ENCODE measurements at places on chromosomes 7 and 10.

- no peak for DNase-seq
These were observed 85.5 kb upstream of the CACUL1 start for GRCh38 chr10:118840071-118840775.

DNA sequence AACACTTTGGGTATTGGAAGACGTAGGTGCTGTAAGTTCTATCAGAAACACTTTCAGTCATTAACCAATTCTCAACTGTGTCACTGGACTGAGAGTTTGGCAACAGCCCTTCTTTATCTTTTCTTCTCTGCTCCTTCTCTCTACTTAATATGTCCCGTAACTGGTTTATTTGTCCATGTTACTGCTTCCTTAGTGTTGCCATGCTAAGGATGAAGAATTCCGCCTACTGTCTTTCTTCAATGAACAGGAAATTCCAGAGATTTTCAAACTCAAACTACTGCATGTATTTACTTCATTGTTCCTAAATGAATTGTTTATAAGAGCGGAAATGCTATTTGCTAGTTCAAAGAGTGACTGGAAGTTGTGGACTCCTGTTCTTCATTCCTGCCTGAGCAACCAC is 143.7 kb downstream of the TAX1BP1 start:
- no peak for DNase-seq

DNA sequence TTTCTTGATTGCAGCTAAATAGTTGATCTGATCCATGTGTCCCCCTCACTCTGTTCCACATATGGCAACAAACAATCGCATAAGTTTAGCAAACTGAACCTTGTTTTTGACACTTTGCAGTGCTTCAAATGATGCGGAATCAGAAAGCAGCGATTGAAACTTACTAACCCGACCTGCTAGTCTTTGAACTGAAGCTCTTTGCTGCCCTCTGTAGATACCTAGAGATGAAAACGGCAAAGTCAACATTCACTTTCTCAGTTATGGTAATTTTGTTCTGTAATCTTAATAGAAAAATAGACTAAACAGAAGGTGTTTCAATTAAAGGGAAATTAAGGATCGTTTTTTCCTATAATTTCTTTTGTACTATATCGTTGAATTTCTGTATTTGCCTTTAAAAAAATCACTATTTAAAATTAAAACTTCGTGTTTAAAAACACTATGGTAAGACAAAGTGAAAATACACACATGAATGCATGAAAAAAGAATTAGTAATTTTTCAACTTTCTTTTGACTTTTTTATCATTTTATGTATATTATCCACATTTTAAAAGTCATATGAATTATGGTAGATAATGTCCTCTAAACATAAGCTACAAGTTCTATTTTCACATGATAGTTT is 276.5 kb downstream of the MAGI2 start:
- no peak for DNase-seq

GRCh38 chr10:17516376-17516775 is 62.0 kb upstream of the ST8SIA6 start:
- no peak for DNase-seq

DNA sequence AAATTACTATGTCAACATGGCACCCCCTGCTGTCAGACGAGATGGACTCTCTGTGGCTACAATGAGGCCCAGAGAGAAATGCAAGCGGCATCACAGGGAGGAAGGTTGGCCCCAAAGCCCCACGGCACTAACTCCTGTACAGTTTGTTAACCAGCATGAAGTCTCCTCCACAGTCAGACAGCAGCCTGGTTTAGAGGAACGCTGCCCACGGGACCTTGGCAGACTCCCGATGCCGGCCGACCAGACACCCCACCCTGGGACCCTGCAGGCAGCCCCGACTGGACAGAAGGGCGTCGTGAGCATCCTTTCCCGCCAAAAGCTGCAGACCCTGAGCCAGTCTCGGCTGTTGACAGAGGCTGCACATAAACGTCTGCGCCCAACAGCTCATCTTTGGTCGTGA is 158.8 kb downstream of the DIP2C start:
- DNase-seq, result no peak

DNA sequence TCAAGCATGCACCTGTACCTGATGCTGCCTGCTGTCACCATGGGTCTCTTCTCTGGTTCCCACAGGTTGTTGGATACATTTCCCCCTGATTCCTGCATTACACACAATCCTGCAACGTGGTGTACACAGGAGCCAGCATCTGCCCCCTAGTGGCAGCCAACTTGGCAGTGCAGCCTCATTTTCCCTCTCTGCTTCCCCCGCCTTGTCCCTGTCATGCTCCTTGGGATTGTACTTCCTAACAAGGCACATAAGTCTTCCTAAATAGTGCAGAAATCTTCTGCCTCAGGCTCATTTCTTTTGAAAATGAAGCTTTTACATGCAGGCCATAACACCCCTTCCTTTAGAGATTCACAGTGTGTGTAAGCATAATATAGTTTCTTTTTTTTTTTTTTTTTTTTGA is 387.5 kb downstream of the CCSER2 start:
- DNase-seq, result no peak

- no peak for DNase-seq
These were observed 271.8 kb upstream of the CACNA2D1 start for GRCh38 chr7:82715344-82715743.

GRCh38 chr7:117946151-117946633 is 73.0 kb upstream of the CTTNBP2 start:
- DNase-seq, result no peak

- DNase-seq, result no peak
These were observed 44.8 kb downstream of the CLIP2 start for GRCh38 chr7:74334030-74334429.

GRCh38 chr7:124724507-124725192 is 40.9 kb downstream of the GPR37 start:
- DNase-seq, result no peak

DNA sequence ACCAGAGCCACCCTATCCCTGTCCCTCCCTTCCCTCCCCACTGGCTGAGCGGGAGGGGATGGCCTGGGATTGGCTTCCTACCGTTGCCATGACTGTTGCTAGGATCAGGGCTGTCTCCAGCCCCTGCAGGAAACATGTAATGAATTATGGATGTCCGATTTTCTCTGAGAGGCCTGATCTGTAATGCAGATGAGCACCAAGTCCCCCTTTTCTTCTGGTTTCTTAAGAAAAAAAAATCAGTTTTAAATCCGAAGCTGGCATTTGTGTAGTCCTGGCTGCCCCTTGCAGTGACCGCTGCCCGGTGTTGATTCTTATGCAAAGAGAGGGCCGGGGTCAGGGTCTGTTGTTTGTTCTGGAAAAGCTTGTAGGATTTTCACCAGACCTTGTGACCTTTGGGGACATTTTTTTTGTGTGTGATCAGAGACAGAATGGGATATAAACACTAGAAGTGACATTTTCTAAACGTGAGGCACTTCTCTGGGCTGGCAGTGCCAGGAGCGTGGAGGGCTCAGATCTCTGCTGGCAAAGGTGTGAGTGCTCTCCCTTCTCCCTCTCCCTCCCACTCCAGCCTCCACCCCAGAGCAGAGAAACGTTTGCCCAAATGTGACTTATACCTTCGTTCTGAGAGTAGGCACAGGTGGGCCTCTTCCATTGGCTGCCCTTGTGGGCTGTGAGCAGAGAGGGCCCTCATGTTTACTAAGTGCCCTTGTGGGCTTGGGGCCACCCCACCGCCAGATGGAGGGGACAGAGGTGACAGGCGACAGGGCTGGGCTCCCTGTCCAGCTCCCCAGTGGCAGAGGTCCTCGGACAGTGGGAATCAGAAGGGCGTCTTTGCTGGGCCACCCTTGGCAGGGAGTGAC is 127.5 kb downstream of the DNAJB6 start:
- DNase-seq, result no peak

DNA sequence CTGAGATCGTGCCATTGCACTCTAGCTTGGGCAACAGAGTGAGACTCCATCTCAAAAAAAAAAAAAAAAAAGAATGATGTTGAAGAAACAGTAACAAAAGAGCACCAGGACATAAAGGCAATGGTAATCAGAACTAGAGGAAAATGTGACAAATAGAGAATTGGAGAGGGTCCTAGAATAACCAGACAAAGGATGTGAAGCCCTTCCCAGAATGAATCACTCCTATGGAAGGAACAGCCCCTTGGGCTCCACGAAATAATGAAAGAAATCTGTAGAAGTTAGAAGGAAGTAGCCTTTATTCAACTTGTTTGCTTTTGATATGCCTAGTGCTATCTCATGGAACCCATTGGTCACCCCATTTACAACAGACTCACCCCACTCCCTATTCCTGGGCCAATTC is 169.2 kb downstream of the SUGCT start:
- no peak for DNase-seq

- no peak for DNase-seq
These were observed 4.3 kb upstream of the ADD3 start for GRCh38 chr10:110003524-110003885.

GRCh38 chr10:2263561-2263960 is 526.2 kb upstream of the ADARB2 start:
- no peak for DNase-seq

- no peak for DNase-seq
These were observed 264.5 kb downstream of the PLXNA4 start for GRCh38 chr7:132311733-132312132.

GRCh38 chr7:80942261-80943041 is 23.6 kb upstream of the SEMA3C start:
- no peak for DNase-seq

DNA sequence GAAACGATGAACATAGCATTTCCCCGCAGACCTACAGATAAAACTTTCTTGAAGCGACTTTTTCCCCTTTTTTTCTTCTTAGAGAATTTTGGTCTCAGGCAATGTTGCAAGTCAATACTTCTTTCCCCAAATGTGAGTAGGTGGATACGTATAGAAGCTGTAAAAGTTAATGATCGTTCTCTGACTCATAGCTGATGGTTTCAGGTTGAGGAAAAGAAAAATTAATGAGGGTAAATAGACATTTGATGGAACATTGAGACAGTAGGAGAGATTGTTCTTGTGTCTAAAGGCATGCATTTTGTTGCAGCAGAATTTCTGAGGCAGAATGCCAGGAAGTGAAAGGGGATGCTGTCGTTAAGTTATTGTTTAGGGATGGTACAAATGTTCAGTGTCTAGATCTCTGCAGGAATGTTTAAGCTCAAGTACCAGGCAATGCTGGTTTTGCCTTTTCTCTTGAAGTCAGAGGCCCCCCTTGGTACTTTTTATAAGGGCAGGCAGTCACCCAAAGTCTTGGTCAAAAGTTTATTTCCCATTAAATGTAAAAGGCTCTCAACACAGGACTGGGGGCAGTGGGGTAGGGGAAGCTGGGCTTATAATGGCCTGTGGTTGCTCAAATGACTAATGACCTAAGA is 9.3 kb downstream of the TCF7L2 start:
- DNase-seq, result no peak

- DNase-seq, result no peak
These were observed 815 bp downstream of the NEUROG3 start for GRCh38 chr10:69572159-69573055.

DNA sequence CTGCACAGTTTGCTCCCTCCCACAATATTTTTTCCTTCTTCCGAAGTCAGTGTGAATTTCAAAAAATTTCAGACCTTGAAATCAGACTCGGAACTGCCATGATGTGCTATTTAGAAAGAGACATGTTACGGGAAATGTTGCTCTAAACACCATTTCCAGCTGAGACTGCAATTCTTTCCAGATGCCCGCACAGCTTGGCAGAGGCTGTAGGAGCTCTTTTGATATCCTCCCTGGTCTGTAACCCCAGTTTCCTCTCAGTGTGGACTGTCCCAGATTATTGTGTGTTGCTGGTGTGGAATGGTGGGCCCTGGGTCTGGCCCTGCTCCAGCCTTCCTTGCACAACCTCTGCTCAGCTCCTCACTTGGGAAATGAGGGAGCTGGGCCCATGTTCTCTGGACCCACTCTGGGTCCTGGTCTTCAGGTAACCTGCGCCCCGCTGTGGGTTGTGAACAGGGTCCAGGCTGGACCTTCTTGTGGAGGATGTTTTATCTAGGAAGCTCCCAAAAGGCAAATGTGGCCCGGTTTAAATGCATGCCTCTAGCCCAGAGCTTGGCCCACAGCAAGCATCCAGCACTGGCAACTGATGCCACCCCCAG is 172.8 kb upstream of the CXCL12 start:
- DNase-seq, result no peak

DNA sequence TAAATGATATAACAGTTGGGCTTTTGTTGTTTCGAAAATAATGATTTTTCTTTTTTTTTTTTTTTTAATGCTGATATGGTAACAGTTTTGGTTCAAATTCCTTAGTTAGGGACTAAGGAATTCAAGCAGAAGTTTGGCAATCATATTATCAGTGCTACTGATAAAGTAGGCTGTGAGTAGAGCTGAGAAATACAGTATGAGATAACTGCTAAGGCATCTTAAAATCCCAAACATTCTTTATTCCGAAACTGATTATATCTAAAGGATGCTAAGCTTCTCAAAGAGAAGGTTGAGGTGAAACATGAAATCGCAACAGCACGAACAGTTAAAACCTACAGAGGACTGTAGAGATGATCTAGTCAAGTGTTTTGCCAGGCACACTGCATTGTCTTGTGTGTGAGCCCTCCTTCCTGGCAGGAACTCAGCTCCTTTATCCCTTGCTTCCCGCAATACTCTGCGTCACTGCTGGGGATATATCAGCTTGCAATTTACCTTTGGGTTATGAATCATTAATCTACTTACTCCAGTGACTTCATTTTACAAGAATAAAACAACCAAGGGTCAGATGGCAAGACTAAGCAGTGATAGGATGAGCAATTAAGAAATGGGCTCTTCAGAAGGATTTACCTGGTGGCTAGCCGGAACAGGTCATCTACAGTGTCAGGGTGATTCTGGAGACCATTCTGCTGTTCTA is 36.7 kb downstream of the IRF5 start:
- no peak for DNase-seq

DNA sequence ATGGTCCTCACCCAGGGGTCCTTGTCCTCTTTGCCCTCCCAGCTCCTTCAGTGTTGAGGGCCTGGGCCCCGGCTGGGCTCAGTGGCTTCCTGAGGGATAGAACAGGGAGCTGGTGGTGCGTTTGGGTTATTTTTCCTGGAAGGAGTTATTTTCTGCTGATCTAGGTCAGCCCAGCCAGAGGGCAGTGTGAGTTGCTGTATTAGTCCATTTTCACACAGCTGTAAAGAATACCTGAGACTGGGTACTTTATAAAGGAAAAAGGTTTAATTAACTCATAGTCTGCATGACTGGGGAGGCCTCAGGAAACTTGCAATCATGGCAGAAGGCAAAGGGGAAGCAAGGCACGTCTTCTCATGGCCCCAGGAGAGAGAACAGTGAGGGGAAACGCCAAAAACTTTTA is 122.4 kb upstream of the PCBD1 start:
- DNase-seq, result no peak

Measured in CD4-positive, alpha-beta T cell treated with Interleukin-2 at 100 ng/mL for 4 hours (primary cell).